ENCODE measurements at places on chromosomes 16 and 17.

DNA sequence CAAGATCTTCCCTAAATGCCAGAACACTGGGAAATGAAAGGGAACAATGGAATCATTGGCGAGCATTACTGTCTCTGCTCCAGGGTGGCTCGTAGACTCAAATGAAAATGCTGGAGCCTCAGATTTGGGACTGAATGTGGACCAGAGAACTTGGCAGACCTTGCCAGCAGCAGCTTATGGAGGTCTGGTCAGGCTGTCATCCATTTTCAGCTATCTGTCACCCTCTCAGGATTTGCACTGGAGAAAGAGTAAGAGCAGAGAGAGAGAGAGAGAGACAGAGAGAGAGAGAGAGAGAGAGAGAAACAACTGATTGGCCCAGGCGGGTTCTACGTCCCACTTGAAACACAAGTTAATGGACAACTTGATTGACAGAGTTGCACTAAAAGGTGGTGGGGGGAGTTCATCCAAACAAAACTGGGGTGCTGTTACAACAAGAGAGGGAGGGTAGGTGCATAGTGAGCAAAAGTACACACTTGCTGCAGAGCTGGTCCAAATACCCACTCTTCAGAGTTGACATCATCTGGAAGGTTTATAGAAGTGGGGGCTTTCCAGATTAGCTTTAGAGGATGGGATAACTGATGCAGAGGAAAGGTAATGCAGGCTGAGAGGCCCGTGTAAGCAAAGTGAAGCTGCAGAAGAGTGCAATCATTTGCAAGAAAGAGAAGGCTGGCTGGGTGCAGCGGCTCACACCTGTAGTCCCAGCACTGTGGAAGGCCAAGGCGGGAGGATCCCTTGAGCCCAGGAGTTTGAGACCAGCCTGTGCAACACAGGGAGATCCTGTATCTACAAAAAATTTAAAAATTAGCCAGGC lies 16.5 kb upstream of the NSMCE1 start:
- DNase-seq: no peak

GRCh38 chr17:32590974-32591373 lies 104.2 kb downstream of the CDK5R1 start:
- DNase-seq: no peak

GRCh38 chr16:86367291-86368072 lies 142.8 kb upstream of the FOXF1 start:
- no peak for DNase-seq

DNA sequence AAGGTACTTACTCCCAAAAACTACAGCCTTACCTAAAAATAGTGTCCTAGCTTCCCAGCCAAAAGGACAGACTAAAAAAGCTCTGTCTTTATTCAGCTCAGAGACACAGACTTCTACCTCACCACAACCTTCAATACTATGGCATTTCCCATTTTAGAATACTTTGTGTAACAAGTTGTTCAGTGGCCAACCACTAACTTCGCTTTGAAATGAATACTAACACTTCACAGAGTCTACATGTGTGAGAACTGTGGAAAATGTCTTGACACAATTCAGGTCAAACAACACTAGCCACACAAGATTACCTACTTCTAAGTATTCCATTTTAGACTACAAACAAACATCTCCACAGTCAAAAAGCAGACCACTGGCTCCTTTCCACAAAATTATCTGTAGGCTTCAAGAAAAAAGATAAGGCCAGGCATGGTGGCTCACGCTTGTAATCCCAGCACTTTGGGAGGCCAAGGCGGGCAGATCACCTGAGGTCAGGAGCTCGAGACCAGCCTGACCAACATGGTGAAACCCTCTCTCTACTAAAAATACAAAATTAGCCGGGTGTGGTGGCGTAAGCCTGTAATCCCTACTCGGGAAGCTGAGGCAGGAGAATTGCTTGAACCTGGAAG lies 3.2 kb downstream of the HELZ start:
- DNase-seq: no peak

- no peak for DNase-seq
These were observed 52.5 kb downstream of the MRM1 start for GRCh38 chr17:36653856-36654255.

All from lower leg skin (tissue), 4 donors.